NCI-H524 treated with DMSO at 0.1 percent for 48 hours (cell line): ENCODE measurements at places on chromosomes 2 and 18.

- no peak for DNase-seq
Observed at GRCh38 chr2:190794377-190794776, 86.2 kb upstream of the GLS start.

GRCh38 chr2:46977280-46977665, 61.7 kb upstream of the MCFD2 start:
- no peak for DNase-seq

GRCh38 chr18:48827291-48828193, 123.2 kb downstream of the SMAD7 start:
- DNase-seq = no peak

- DNase-seq = no peak
Observed at GRCh38 chr2:100013892-100014677, 128.3 kb downstream of the AFF3 start.

DNA sequence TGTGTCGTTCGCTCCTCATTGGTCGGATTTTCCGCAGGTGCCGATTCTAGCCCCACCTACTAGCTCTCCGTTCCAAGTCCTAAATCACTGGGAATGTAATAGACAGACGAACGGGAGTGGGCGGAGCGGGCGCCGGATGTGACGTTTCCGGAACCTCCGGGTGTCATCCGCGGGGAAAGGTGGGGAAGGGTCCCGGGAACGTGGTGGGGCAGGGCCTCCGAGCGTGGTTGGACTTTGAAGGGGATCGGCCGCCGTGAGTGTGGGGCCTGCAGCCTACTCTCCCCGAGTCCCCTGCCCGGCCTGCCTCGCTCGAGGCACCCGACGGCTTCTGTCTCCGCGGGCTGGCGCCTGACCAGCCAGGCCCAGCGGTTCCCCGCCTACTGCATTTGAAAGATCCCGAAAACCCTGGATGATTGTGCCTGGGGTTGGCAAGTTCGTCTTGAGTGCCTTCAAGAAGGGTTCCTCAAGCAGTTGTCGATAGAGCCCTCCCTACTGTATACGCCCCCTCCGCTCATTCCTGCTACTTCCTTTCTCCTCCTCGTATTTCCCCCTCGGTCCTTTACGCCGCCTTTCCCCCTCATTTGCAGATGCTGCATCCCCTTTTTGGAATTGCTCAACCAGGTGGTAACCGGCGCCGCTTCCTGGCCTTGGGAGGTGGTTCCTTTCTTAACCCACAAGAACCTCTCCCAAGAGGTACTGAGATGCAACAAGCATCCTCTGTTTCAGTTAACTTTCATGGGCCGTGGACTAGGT, at the start of gene STAMBP:
TSS of gene STAMBP (plus strand) at position 144 of the 753 bp plus-strand sequence. CDS start 1,896 bp downstream, outside the sequence.
- peak; percentile 78 for DNase-seq

DNA sequence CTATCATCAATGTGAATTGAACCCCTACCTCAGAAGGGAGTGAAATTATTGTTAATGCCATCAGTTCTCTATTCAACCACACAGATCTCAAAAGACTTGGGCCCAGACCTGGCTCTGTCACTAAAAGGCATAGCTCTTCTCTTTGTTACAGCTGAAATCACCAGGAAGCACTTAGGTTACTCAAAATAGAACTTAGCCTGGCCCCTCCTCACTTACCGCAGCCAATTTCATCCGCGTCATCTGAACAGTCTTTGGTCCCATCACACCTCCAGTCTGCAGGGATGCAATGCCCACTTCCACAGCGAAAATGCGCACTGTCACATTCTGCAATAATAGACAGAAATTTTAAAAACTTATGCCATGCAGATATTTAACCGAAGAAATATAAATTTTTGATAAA, 41.8 kb downstream of the LRP2 start:
- DNase-seq = no peak
